ENCODE measurements at places on chromosomes 5 and 9.

DNA sequence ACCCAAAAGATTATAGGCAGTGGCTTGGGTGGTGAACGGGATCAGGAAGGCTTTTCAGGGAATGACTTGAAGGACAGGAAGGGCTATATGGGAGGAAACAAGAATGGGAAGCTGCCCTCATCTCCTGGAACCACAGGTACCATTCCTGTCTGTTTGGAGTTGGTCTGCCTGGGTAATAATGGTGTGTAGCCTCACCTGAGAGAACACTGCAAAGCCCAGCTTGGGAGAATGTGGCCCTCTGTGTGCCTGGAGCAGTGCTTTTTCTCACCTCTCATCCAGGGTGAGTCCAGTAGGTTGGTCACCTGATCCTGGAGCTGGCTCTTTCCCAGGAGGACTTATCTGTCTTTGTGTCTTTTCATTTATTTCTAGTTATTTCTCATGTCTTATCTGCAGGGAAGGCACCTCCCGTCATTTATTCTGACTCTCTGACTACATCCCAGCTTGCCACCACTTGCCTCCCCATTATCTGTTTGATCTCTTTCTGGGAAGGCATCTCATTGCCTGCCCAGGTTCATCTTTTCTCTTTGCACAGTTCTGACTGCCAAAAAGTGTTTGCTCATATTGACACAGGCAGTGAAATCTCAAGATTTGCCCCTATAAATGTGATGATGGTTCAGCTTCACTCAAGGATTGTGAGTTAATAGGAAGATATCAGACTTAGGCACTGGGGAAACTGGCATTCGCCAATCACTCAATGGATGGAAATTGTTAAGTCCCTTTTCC is 22.5 kb upstream of the OR2S2 start:
- DNase-seq: no peak

GRCh38 chr5:178832618-178833201 is 27.0 kb upstream of the ZNF354B start:
- DNase-seq: no peak

GRCh38 chr5:38023799-38024198 is 184.0 kb upstream of the GDNF start:
- DNase-seq: no peak

GRCh38 chr9:89623925-89624420 is 19.2 kb downstream of the GADD45G start:
- DNase-seq: no peak

- DNase-seq: no peak
These were observed 217.5 kb upstream of the NMUR2 start for GRCh38 chr5:152622628-152623027.

DNA sequence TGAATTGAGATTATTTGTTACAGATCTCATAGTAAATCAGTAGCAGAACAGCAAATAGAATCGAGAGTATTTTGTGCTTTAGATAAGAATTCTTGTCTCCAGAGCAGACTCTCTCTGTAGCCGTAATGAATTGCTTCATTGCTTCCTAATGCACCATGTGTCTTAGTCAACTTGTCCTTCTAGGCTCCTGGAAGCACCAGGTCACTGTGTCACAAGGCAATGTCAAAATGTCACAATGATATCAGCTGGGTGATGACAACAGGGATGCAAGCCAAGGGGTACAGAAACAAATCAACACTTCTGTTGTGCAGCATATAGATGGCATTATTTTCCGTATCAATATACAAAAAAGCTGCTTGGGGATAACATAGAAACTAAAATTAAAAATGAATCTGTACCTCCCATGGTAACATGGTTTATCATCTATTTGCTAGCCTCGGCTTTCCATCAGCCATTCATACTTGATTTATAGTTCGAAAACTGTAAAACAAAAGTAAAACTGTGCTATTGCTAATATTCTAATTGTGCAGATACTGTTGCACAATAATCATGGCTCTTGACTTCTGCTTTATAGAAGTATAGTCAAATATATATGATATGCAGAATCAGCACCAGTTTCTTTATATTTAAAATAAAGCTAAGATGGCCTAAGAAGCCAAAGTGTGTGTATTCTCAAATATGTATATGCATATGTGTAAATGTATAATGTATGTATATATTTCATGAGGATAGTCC is 435.9 kb upstream of the TLE4 start:
- DNase-seq: no peak

Data from erythroblast (primary cell).